ENCODE measurements at places on chromosomes 1 and 21.

- no peak for DNase-seq
These were observed 52.2 kb upstream of the L1TD1 start for GRCh38 chr1:62142496-62142895.

GRCh38 chr1:245604979-245605378, 450.2 kb downstream of the KIF26B start:
- DNase-seq: no peak

GRCh38 chr1:77739235-77739634, 20.4 kb downstream of the USP33 start:
- no peak for DNase-seq

GRCh38 chr1:229035748-229036082, 235.2 kb upstream of the RAB4A start:
- no peak for DNase-seq

- no peak for DNase-seq
These were observed 463.9 kb upstream of the LRRC7 start for GRCh38 chr1:69103705-69104385.

DNA sequence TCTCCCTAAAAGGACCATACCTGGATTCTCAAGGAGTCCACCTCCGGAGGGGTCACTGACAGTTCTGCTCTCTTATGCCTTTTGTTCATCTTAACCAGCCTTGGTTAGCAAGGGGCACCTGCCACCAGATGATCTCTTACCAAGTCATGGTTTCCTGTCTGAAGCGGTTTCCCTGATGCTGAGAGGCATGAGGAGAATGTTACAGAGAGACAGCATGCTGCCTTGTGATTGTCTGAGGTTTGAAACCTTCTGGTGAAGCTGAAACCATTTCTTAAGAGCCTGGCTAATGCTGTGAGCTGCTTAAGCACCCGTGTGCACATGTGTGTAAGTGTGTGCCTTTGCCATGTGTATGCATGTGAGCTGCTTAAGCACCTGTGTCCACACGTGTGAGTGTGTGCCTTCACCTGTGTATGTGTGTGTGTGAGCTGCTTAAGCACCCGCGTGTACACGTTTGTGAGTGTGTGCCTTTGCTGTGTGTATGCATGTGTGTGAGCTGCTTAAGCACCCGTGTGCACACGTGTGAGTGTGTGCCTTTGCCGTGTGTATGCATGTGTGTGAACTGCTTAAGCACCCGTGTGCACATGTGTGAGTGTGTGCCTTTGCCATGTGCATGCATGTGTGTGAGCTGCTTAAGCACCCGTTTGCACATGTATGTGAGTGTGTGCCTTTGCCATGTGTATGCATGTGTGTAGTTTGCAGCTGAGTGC, 136.4 kb upstream of the COL6A1 start:
- DNase-seq: no peak

DNA sequence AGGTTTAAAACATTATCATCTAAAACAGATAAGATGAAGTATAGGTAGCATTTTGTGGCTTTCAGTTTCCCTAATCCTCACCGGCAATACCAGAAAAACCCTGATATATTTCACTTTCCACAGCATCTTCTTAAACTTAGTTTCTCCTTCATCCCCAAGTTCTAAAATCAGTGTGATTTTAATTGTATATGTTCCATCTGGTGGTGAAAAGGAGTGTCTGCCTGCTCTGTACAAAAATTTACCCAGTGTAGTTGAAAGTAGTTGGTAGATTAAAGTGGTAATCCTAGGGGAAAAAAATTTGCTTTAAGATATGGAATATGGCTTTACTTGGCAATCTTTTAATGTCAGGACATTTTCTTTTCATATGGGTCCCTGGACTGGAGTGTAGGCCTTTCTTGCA, 74.3 kb downstream of the CEP350 start:
- no peak for DNase-seq

GRCh38 chr1:235650341-235651169, 971 bp upstream of the GNG4 start:
- DNase-seq: no peak

DNA sequence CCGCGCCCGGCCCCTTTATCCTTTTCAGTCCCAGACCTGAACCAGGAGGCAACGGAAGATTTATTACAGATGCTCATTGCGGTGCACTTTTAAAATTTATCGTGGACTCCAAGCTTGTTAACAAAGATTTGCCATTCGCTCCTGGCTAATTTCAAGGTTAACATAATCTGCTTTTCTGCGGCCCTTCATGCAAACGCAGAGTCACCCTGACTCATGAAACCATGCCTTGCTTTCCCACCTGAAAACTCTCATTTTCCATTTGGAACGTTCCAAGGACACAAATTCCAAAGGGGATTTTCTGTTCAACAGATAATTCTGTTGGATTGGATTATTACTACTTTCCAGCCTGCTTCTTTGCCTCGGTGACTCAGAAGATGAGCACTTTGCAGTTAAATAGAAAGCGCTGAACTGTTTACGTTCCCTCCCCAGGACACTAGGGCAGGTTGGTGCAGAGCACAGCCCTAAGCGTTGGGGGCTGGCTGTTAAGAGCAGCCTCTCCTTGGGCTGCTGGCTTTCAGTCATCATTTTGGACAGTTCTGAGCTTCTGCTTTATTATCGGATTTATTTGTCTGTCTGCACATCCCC, 51.1 kb downstream of the CD247 start:
- DNase-seq: no peak

GRCh38 chr1:207849646-207850045, 61.3 kb downstream of the CD34 start:
- DNase-seq: no peak

DNA sequence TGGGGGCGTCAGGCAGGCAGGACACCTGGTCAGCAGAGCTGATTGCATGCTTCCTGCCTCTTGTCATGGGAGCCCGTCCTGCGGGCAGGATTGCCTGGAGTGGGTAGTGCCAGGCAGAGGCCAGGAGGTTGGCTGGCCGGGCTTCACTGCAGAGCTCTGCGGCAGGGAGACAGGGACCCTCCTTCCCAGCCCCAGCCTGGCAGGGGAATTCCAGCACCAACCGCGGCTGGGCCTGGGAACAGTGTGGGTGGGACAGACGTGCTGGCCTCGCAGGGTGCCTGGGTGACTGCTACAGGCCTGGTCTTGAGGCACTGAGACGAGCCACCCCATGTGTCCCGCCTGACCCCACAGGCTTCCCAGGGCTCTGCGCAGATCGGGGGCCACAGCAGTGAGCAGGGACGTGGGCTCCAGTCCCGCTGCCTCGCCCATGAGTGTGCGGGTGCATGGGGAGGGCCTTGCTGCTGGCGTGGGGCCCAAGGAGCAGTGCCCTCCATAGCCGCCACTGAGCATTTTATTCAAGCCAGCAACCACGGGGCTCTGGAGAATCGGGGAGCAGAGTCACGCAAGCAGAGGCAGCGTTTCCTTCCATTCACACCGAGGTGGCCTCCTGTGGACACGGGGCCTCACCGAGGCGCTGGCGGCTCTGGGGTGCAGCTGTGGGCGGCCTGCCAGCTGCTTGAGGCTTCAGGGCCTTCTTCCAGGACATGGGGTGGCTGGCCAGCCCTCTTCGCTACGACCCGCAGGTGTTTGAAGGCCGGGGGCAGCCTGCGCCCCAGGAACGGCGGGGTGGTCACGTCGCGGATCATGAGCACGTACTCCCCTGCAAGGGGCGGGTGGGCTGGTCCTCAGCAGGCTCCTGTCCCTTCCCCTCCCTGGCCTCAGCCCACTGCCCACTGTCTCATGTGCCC, 70.3 kb downstream of the MORN1 start:
- no peak for DNase-seq

- no peak for DNase-seq
These were observed 7.9 kb downstream of the CSTB start for GRCh38 chr21:43767984-43768867.

DNA sequence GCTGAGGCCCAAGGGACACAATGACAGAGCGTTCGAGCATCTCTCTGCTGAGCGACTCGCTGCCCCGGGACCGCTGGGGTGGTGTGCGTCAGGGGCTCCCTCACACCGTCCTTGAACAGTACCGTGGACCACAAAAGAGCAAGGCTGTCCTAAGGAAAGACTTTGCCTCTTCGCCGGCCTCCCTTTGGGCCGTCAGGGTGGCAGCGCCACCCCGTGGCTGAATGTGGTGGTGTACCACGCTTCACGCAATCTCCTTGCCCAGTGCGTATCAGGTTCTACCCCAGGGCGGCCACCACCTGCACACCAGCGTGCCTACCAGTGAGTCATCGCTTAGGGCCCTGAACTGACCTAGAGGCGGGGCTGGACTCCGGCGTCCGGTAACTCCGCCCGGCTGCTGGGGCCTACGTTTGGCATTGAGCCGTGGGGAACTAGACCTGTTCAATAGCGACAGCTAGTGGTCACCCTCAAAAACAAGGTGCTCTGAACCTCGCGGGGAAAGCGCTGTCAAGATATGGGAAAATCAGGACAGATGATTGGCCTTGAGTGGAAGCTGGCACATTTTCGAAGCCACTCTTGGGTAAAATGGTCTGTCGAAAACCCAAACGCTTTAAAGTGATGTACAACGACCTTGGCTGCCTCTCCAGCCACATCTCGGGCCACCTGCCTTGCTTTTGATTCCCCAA, 8.1 kb upstream of the TRAF3IP3 start:
- DNase-seq: peak; percentile 70

All from T-helper 17 cell (primary cell).